ENCODE measurements at places on chromosomes 3 and 15.

- DNase-seq = no peak
Measured at GRCh38 chr3:188834349-188834748, 337.4 kb upstream of the TPRG1 start.

- no peak for DNase-seq
Measured at GRCh38 chr15:79195802-79196201, 86.7 kb upstream of the ANKRD34C start.

GRCh38 chr15:31214864-31215489 lies 111.7 kb upstream of the KLF13 start:
- DNase-seq = peak; percentile 13

GRCh38 chr3:153026026-153026425 lies 136.0 kb upstream of the RAP2B start:
- peak; percentile 34 for DNase-seq

DNA sequence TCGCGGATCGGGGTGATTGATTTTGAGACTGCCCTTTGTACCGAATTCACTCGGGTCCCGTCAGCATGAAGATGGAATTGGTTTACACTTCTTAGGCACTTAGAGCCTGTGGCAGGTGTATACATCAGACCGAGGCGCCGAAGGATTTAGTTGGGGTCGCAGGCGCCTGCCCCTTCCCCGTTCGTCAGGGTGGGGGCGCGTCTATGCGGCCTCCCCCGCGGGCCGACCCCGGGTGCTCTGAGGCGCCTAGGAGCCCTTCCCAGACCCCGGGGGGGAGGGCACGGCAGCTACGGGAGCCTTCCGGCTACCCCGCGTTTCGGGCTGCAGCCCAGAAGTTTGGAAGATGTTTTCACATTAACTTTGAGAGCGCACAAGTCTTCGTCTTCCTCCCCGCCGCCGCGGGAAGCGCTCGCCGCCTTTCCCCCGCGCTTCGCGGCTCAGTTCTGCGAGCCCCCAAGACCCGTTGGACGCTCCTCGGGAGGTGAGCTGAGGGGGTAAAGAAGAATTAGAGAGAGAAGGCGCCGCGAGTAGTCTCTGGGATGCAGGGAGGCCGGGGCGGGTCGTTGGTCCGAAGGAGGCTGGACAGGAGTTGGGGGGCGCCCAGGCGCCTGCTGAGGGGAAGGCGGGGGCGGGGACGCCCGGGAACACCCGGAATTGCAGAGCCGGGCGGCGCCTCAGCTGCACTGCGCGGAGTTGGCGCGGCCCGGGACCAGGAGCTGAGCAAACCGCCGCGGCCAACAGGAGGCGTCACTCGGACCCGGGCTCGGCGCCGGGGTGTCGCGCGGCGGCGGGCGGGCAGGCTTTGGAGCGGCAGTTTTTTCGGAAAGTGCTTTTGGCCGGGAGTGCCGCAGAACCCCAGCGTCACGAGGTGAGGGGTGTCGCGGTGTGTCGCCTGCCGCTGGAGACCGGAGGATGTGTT lies 780 bp downstream of the TIPARP start:
- peak; percentile 70 for DNase-seq

GRCh38 chr3:78872195-78872594 lies 895.6 kb downstream of the ROBO1 start:
- DNase-seq = no peak

DNA sequence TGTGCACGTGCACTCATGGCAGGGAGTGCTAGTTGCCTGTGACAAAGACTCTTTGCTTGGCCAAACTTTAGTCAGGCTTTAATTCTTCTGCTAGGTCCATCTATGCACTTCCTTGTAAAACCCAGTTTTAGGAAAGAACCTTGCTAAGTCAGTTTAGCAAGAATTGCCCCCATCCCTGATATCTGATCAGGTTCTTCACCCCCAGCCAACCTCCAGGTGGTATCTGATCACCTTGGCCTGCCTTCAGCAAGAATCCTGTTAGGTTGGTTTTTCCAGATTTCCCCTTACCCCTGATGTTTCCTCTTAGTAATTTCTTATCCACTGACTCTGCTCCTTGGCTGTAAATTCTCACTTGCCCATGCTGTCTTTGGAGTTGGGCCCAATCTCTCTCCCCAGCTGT lies 8.4 kb downstream of the HSPBAP1 start:
- DNase-seq = no peak

DNA sequence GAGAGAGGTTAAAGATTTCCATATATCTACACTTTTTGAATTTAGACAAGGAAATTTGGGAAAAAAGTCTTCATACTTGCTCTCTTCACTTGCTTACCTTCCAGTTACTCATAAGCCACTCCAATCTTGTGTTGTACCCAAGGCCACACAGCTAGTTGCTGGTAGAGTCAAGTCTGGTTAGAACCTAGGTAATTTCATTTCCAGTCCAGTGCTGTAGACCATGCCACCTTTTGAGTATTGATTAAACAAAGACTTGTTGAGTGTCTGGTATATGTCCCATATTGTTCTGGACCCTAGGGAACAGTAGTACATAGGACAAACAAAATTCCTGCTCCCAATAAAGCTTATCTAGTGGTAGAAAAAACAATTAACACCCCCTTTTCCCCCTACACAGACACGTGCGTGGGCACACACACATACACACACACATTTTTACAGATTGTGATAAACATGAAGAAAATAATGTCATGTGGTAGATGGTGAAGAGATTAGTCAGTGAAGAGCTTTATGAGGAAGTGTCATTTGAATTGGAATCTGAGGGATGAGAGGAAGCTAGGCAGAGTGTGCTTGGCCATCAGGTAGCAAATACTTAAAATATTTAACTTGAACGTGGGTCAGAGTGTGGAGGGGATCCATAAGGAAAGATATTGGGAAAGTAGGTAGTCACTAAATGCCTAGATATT lies 2.1 kb downstream of the CMC1 start:
- no peak for DNase-seq

DNA sequence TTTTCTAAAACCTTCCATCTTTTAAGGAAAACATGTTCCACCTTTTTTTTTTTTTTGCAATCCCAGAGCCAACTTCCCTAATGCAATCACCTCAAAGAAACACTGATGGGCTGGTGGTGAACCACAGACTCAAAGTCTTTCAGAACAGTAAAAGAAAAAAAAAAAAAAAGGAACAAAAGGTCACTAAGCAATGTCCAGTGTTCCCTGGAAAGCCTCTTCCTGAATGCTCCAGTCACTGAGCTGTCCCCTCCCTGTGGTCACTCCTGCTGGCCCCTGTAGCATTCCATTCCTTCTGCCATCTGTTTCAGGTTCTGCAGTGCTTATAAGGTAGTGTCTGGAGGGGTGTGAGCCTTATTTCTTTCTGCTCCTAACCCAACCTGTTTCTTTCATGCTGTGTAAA lies 53.3 kb downstream of the AAGAB start:
- DNase-seq = no peak

GRCh38 chr15:55403531-55403930 lies 4.6 kb downstream of the CCPG1 start:
- no peak for DNase-seq

GRCh38 chr3:110664148-110664547 lies 407.5 kb upstream of the NECTIN3 start:
- DNase-seq = no peak

DNA sequence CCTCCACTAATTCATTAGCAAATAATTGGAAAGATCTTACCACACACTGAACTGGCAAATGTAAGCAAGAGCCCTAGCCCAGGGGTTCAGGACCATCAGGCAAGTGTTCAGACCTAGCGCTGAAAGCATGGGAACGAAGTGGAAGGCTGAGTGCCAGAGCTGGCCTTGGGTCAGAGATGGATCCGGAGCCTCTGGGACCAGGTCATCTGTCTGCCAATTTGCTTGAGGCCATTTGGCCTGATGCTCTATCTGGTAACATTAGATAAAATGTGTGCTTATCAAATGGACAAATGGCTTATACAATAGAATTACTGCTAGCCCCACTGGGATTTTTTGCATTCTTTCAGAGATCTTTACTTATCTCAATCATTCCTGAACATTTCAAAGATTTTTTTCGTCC lies 1.4 kb upstream of the TMC3 start:
- no peak for DNase-seq

DNA sequence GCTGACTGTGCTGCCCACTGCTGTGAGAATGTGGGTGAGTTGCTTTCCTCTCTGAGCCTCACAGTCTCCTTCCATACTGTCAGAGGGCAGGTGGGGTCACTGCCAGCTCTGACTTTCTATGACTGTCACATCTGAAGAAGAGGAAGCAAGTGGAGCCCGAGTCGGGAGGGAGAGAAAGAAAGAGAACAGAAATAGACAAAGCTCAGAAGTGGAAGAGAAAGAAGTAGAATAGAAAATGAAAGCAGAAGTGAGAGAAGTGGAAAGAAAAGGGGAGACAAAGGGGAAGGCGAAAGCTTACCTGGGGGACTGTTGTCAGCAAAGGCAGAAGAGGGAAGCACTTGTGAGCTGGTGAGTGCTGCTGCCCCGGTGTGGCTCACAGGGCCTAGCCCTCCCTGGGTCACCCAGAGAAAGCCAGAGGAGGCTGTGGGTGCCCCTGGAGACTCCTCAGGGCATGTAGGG lies 57.9 kb downstream of the EPHB1 start:
- no peak for DNase-seq

DNA sequence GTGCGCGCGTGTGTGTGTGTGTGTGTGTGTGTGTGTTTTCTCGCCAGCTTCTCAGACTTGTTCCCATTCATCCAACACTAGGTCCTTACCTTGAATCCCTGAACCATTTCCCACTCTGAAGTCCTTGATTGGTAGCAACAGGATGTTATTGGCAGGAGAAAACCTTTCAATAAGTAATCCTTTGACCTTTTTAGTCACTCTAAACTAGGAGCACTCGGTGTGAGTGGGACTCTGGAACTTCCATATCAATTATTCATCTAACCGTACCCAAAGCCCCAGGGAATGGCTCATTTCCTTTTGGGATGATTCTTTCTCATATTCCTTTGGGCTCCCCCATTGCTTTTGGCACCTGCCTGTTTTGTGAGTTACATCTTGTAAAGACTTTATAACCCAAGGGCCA lies 140.2 kb upstream of the SPRED1 start:
- no peak for DNase-seq

GRCh38 chr3:187131981-187132380 lies 7.3 kb downstream of the RPL39L start:
- no peak for DNase-seq

DNA sequence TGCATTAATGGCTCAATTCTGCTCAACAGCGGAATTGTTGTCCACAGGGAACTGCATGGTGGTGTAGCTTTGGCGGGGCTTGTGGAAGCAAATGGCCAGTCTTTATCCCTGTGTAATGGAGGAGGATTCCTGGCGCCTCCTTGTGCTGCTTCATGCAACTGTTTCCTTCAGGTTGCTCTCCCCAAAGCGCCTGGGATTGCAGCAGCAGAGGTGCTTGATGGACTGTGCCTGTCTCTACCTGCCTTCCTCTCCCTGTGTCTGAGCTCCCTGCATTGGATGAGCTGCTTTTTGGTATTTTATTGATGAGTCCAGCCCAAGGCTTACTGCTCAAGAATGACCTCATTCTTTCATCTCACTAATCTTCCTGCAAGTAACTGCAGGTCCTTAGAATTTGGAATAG lies 72.9 kb upstream of the NDN start:
- no peak for DNase-seq

GRCh38 chr15:92840149-92840548 lies 60.0 kb upstream of the CHD2 start:
- no peak for DNase-seq

DNA sequence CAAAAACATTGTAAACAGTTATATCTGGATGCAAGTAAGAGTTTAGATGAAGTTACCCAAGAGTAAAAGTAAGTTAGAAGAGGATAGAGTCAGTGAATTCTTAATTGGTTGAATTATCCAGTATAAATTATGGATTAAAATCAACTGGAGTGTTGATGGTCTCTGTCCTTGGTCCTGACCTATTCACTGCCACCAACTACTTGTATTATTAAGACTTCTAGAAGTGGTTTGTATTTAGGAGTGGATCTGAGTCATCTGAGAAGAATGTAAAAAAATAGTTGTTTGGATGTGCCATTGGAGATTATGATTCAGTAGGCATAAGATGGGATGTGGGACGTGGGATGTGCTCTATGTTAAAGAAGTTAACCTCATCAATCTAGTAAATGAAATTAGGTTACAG lies 86.4 kb downstream of the SYNPR start:
- no peak for DNase-seq

DNA sequence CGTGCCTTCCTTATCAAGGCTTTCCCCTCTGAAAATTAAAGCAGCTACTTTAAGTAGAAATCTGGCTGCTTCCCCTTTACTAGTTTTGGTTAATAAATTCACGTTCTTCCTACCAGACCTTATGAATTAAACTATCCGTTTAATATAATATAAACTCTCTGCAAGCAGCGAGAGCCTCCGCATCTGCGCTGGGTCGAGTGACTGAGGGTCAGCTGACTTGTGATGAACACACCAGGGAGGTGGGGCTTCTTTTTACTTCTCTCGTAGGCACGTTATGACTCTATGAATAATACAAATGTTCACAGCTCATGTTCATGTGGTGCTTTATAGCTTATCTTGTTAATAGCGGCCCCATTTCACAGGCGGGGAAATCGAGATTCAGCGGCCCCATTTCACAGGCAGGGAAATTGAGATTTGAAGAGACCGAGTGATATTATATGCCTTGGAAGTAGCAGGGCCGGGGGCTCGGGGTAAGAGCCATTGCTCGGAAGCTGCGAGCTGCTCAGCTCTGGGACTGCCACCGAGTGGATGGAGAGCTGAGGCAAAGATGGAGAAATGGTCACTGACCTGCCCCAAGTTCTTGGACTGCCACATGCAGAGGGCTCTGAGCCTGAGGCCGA lies 8.3 kb downstream of the MUC4 start:
- no peak for DNase-seq

DNA sequence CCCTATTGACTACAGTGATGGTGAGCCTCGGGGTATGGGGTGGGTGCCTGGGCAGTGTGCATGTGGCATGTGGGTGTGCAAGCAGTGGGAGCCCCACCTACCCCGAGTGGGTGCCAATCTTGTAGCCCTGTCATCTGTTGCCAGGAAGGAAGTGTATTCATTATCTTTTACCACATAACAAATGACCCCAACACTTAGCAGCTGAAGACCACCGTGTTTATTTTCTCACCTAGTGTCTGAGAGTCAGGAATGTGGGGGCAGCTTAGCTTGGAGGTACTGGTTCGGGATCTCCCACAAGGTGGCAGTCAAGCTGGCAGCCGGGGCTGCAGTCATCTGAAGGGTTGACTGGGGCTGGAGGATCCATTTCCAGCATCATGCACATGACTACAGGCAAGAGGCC lies 21.7 kb downstream of the XYLB start:
- DNase-seq = no peak

DNA sequence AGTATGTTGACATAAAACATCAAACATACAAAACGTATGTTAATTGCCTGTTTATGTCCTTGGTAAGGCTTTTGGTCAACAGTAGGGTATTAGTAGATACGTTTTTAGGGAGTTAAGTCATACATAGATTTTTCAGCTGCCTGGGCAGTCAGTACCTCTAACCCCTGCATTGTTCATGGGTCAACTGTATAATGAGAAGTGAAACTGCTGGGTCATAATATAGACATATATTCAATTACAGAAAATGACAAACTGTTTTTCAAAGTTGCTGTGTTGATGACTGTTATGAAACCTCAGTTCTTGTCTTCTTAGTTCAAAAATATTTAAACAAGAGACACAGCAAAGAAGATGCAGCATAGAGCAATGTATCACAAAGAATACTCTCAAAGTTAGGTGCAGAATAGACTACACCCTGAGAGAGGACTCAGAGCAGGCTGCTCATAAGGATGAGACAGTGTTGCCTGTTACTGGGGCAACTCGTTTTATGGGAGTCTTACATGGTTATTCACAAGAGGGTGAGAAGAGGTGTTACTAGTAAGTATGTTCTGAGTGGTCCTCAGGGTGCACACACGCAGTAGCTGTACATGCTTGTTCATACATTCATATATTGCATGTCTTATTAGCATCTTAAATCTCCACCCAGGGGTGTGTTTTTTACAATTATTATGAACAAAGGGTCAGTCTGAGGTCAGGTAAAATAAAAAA lies 53.1 kb upstream of the ADAMTS17 start:
- DNase-seq = no peak
